ENCODE measurements at places on chromosomes 3 and 15.
A peak's percentile ranks its signal among the peaks of the same experiment; 100 is the strongest.

- no peak for DNase-seq
Observed at GRCh38 chr3:133514418-133514817, 59.1 kb upstream of the CDV3 start.

DNA sequence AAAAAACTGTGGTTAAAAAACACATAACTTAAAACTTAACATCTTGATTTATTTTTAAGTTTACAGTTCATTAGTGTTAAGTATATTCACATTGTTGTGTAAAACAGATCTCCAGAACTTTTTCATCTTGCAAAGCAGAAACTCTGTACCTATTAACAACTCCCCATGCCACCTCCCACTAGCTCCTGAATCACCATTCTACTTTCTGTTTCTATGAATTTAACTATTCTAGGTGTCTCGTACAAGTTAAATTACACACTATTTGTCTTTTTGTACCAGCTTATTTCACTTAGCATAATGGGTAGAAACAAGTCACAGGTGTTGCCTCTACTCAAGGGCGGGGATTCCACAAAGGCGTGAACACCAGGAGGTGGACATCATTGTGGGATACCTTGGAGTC is 43.2 kb downstream of the CRTC3 start:
- DNase-seq = no peak

DNA sequence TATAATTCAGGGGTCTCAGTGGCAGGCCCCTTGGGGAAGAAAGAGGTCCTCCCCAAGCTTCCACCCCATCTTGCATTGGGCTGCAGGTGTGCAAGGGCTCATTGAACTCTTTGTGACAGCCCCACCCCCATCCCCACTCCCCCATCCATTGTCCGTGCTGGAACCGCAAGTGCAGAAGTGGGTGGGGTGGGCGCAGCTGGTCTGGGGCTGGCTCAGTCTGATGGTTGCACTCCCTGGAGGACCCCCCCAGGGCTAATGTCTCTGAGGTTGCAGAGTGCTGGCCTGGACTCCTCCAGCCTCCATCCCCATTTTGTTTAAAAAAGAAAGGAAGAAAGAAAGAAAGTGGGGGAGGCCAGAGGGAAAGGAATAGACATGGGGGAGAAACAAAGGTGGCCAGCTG is 42.3 kb upstream of the ARL8B start:
- DNase-seq = no peak

DNA sequence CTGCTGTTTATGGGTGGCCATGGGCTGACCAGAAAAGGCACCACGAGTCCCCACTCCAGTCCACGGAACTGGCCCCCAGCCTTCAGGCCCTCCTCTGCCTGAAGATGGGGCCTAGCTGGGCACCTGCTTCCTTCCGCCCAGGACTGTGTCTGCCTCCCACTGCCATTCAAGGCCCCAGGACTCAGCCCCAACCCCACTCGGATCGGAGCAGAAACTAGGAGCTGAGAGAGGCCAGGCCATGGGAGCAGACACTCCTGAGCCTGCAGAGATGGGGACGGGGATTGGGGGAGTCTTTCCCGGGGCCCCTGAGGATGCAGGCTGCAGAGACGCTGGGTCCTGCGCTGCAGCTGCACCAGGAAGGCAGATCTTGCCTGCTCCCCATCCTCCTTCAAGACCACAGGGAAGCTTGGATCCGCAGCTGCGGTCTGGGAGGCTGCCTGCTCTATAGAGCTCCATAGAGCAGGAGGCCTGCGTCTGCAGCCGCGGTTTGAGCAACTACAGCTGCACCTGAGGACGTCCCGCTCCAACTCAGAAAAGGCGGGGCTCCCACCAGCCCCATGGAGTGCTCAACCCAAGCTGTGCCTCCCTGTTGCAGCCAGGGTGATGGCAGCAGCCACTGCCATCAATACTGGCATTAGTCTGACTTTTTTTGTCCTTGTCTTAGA is 383.9 kb upstream of the TMCO5A start:
- DNase-seq = no peak

- DNase-seq = no peak
Observed at GRCh38 chr3:170128259-170128976, 53.1 kb downstream of the PHC3 start.

GRCh38 chr3:59422312-59422711 is 372.5 kb upstream of the CFAP20DC start:
- no peak for DNase-seq

DNA sequence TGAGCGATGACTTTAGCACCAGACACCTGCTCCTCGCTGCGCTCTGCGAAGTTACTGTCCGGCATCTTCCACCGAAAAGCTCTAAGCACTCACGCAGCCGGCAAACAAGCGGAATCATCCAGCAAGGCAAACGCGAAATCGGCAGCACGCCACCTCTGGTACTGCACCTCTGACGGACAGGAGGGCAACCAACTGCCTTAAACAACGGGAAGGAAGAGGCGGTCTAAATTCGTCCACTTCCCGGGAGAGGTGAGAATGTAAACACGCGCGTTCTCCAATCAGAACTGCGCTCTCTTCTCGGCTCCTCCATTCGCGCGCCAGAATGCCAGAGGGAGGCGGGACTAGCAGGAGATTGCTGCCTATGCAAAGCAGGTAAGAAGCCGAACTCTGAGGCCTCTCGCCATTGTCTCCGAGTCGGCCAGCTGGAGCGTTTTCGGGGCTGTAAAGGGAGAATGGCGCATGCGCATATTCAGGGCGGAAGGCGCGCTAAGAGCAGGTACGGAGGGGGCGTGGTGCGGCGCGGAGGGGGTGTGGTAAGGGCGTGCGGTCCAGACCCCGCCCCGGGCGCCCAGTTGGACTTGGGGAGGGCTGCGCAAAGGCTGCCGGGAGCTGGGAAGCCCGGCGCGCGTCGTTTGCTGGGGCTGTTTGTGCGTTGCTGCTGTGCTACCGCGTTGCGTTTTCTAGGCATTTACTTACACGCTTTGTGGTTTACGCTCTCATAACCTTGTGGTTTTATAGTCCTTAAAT is at the start of the genes BTD and HACL1:
Gene BTD, plus strand, starts transcription at position 347 of the 747 bp plus-strand sequence. CDS start 33,695 bp downstream, outside the sequence.
Gene HACL1, minus strand, starts transcription at position 171 of the 747 bp plus-strand sequence. Its CDS starts 106 bp downstream, at position 65.
- peak; percentile 84 for DNase-seq

GRCh38 chr3:172437713-172438112 is 10.5 kb downstream of the GHSR start:
- DNase-seq = no peak

GRCh38 chr3:24683090-24683489 is 188.4 kb upstream of the THRB start:
- no peak for DNase-seq

DNA sequence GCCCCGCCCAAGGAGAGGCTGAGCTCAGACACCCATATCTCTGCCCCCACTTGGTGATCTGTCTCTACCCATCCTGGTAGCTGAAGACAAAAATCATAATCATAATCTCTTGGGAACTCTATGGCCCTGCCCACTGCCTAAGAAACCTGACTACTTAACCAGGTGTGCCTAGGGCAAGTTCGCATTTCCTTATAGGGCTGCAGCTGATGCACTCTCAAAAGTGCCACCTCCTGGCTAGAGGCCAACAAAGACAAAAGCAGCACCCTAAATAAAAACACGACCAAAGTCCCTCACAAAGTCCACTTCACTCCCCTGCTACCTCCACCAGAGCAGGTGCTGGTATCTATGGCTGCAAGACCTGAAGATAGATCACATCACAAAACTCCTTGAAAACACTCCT is 250.4 kb upstream of the SLITRK3 start:
- no peak for DNase-seq

DNA sequence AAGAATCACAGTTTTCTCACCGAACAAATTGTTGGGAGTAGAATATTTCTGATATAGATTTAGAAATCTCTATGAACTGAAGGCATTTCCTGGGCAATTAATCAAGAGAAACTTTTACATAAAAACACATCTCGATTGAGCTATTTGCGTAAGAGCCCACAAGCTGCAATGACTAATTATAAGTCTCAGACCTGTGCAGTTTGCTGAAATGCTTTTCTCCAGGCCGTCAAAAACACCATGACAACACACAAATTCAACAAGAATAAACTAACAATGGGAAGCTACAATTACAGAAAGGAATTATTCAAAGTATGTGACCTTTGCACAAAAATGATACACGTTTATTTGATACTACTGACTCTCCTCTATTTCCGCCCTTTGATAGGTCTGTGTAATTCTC is 481.2 kb upstream of the WNT5A start:
- no peak for DNase-seq

DNA sequence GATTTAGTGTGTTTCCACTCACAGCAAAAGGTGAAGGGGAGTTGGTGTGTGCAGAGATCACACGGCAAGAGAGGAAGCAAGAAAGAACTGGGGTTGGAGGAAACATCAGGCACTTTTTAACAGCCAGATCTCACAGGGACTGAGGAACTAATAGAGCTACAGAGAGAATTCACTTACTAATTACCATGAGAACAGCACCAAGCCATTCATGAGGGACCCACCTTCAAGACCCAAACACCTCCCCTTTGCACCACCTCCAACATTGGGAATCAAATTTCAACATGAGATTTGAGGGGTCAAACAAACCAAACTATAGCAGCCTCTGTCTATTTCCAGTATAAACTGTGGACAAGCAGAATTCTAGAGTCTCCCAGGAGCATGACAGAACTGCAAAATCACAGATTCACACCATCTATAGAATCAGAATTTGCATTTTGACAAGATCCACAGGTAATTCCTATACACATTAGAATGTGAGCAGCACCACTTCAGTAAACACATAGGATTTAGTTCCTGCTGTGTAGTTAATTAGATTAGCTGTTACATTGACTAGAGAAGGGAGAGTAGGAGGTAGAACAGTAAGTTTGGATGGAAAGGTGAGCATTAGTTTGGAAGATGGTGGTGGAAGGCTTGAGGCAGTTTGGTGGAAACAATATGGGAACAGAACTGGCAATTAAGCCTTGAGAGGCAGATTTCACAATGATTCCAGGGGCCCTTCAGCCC is 311.7 kb downstream of the NSUN3 start:
- DNase-seq = no peak

DNA sequence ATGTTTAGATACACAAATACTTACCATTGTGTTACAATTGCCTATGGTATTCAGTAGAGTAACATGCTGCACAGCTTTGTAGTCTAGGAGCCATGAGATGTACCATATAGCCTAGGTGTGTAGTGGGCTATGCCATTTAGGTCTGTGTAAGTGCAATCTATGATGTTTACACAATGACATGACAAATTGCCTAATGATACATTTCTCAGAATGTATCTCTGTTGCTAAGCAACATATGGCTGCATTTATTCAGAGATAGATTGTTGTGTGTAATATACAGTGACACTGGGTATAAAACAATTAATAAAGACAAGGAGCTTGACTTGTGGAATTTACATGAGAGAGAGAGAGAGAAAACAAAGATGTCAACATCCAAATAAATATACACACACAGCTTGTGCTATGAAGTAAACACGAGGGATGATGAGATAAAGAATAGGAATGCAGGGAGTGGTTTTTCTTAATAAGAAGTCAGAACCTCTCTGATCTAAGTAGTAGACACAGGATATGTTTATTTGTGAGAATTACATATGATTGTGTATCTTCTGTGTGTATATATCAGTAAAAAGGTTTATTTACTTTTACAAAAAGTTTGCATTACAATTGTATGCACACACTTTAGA is 110.0 kb downstream of the KCNAB1 start:
- no peak for DNase-seq

DNA sequence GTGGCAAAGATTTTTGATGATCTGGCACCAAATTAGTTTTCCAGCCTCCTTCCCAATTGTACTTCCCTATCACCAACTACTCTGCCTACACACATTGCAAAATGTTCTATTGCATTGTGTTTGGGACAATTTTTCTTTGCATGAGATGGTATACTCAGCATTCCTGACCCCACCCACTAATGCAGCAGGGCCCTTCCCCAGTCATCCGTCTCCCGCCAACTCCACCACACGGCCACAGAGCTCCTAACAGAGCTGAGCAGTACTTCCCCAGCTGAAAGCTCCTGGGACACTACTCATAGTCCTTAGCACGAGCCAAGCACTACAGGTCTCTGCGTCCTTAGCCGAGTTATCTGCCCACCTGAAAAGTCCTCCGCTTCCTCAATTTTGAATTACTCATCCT is 34.2 kb downstream of the TXNRD3 start:
- DNase-seq = no peak

- DNase-seq = no peak
Observed at GRCh38 chr3:50221411-50222168, 14.4 kb upstream of the GNAI2 start.

DNA sequence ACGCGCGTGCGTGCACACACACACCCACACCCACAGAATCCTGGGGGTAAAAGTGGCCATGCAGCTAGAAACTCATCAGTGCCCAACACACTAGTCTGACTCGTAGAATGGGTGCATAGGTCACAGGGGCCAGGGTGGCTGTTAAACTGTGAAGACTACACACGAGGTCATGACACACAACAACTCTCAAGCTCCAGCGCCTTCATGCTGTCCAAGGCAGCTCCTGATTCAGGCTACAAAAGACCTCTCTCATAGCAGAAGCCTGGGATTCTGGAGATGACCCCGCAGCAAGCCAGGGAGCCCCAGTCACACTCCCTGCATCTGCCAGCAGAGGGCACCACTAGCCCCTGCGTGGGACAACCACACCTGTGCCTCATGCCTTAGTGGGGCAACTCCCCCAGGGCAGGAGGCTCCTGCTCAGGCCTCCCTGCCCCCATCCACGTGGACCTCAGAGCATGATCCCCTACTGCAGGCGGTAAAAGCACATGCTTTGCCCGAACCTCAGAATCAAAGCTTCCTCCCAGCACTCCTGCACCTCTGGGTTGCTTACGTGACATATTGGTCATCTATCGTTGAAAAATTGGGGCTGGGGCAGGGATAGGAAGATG is 93.1 kb downstream of the LRIG1 start:
- DNase-seq = peak; percentile 69

DNA sequence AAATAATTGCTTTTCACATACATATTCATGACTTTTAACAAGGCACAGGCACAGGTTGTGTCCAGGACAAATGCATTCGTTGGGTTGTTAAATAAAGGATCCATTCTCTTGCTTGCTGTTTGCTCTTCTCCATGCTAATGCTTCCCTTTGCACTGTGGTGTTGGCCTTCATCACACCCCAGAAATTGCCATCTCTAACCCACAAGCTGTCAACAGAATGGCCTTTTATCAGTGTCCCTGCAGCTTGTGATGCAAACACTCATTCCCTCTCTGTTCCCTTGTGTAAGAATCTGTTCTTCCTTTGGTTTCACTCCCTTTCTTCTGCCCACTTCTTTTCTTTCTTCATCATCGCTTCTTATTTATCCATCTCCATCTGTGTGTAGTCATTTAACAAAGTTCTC is 72.2 kb downstream of the SLC7A14 start:
- no peak for DNase-seq

DNA sequence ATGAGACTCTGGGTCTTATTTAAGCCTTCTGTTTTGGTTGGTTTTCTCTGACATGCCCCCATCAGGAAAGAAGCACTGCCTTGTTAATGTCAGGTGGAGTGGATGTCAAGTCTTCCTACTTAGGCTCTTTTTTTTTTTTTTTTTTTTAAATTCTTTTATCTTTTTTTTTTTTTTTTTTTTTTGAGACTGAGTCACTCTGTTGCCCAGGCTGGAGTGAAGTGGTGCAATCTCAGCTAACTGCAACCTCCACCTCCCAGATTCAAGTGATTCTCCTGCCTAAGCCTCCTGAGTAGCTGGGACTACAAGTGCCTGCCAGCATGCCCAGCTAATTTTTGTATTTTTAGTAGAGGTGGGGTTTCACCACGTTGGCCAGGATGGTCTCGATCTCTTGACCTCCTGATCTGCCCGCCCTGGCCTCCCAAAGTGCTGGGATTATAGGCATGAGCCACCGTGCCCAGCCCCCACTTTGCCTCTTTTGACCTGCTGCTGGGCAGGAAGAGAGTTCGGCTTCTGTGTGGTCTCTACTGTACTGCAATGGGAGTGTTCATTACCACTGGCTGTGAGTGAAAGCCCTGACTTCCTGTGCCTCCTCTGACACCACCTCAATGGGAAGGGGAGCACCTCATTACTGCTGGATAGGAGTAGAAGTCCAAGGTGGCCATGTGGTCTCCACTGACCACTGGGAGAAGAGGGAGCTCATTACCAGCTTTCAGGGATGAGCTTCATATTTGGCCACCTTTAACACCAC is 10.9 kb downstream of the CTDSPL start:
- DNase-seq = no peak

Data from frontal cortex (tissue), 4 donors.